Activated CD8-positive, alpha-beta memory T cell treated with anti-CD3 and anti-CD28 coated beads, Interleukin-2, amount 50 U/mL, for 48 hours (primary cell): ENCODE measurements at places on chromosomes 6 and 20.
A peak's percentile ranks its signal among the peaks of the same experiment; 100 is the strongest.

GRCh38 chr6:11366934-11367637 is 134.6 kb upstream of the NEDD9 start:
- DNase-seq = no peak

GRCh38 chr6:166087246-166087645 is 80.4 kb downstream of the TBXT start:
- DNase-seq = no peak

DNA sequence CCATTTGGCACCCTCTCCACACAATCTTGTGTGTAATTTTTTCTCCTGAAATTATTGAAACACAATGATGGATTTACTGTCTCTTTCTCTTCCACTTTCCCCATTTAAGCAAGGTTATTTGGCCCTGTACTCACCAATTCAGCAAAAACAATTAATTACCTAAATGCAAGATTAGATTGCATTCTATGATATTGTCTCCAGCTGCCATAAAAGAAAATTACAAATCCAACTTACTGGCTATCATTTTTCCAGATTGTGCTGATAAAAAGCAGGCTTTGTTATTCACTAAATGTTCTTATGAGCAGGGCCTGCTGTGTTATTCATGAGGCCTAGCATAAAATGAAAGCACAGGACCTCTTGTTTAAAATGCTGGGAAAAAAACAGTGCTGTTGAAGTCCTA is 95.8 kb upstream of the IRAK1BP1 start:
- no peak for DNase-seq

GRCh38 chr6:7106215-7106751 is 1.5 kb upstream of the RREB1 start:
- no peak for DNase-seq

- DNase-seq = no peak
Observed at GRCh38 chr20:3168079-3168828, 5.1 kb downstream of the LZTS3 start.

DNA sequence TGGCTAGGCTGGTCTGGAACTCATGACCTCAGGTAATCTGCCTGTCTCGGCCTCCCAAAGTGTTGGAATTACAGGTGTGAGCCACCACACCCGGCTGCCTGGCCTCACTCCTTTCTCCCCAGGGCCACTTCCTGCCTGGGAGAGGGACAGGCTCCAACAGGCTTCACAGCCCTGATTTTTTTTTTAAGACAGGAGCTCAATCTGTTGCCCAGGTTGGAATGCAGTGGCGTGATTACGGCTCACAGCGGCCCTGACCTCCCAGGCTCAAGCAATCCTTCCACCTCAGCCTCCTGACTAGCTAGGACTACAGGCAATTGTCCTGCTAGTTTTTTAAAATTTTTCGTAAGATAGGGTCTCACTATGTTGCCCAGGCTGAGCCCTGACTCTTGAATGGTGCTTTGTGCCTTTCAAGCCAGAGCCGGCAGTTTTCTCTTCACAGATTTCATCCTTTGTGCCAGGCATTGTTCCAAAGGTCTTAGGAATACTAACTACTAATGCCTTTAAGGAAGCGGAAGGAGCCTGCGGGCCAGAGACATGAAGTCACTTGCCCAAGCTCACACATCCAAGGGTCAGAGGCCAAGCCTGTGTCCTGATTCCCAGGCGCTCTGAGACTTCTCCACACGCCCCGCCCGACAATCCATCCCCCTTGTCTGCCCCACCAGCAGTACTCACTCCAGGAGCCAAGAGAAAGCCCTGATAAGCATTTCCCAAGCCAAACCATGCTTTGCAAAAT is 19.2 kb downstream of the CAPN11 start:
- no peak for DNase-seq

- no peak for DNase-seq
Observed at GRCh38 chr6:21984561-21984960, 312.3 kb downstream of the PRL start.

DNA sequence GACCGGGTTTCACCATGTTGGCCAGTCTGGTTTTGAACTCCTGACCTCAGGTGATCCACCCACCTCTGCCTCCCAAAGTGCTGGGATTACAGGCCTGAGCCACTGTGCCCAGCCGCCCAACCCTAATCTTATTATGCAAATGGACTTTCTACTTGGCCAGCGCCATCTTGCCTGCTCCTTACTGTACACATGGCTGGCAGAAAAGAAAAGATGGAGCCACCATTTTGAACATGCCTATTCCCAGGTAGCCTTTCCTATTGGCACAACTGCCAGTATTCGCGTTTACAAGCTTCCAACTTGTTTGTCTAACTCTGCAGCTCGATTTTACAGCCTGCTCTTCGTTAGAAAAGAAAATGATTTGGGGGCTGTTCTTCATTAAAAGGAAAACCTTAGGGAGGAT is 84.3 kb downstream of the WDR27 start:
- no peak for DNase-seq

DNA sequence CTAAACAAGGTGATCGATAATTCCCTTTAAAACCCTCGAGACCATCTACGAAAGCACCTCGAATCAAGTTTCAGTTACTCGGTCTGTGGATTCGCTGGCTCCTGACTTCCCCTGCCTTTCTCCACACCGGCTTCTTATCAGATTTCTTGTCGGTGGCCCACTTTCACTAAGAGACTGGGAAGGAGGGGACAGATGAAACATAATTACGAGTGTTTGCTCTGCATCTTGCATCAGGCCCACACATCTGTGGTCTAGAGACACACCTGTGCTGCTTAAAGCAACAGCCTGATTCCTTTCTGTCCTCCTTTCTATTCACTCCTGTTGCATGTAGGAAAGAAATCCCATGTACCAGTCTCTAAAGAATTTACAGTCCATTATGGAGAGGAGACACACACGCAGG is 37.7 kb downstream of the INSM1 start:
- DNase-seq = no peak

DNA sequence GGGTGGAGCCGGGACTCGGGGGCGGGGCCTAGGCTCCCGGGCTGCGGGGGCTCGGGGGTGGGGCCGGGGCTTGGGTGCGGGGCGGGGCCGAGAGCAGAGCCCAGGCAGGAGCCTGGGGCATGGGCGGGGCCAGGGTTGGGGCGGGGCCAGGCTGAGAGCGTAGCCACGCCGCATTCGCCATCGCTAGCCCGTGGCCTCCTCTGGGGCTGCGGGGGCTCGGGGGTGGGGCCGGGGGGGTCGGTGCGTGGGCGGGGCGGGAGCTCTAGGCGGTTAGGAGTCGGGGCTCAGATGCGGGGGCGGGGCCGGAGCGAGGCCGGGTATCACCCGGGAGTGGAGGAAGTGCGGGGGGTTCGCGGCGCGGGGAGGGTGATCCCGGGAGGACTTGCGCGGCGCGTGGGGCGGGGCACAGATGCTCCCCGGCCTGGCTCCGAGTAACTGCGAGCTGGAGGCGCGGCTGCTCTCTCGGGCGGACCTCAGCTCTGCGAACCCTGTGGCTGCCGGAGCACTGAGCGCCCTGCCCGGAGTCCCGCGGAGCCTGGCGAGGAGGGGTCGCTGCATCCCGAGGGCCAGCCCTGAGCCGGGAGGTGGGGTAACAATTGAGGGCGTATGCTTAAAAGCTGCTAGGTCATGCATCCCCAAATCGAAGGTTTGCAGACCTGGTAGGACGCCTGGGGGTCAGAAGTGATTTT is 434 bp upstream of the ECI2 start:
- peak; percentile 95 for DNase-seq

- no peak for DNase-seq
Observed at GRCh38 chr20:1430004-1430451, 36.6 kb downstream of the NSFL1C start.

- no peak for DNase-seq
Observed at GRCh38 chr6:140774080-140774505, 1358.6 kb upstream of the GJE1 start.

DNA sequence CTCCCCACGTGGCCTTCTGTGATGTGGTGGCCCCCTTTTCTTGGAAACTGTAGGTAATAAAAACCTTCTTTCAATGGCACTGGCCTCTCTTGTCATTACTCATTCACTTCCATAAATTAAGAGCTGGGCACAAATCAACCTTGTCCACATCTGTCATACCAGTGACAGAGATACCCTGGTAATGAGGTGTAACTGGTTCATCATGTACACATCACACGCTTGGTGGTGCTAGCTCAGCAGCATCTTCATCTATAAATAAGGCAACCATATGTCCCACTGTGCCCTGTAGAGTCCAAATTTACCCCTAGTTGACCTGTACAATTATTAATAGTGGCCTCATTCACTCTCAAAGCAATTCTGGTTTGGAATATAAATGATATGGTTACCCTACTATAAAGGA is 245.6 kb downstream of the HIVEP2 start:
- DNase-seq = no peak

GRCh38 chr20:6277661-6278240 is 154.9 kb upstream of the FERMT1 start:
- DNase-seq = no peak

- no peak for DNase-seq
Observed at GRCh38 chr6:8507286-8507685, 71.9 kb upstream of the SLC35B3 start.

GRCh38 chr20:51447097-51447764 is 95.3 kb downstream of the NFATC2 start:
- DNase-seq = no peak

GRCh38 chr6:157881342-157881741 is 58.3 kb downstream of the SNX9 start:
- DNase-seq = no peak

GRCh38 chr6:166852451-166852975 is 103.8 kb downstream of the RNASET2 start:
- no peak for DNase-seq

- DNase-seq = no peak
Observed at GRCh38 chr6:136371959-136372358, 82.3 kb upstream of the BCLAF1 start.

GRCh38 chr20:14406495-14406894 is 69.1 kb upstream of the FLRT3 start:
- no peak for DNase-seq

DNA sequence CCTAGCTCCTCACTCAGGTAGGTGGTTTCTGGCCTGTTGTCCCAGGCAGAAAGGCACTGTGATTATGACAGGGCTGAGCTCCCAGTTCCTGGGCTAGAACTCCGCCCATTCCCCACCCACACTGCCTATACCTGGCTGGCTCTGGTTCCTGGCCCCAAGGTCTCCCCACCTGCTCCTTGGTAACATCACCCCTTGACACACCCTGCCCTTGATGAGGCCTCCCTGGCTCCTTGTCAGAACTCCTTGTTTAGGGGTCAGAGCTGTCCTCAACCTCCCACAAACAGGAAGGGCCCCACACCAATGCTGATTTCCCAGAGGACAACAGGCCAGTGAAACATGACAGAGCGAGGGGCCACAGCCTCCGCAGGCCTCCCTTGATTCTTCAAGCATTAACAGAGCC is 15.5 kb upstream of the MYMX start:
- DNase-seq = no peak

DNA sequence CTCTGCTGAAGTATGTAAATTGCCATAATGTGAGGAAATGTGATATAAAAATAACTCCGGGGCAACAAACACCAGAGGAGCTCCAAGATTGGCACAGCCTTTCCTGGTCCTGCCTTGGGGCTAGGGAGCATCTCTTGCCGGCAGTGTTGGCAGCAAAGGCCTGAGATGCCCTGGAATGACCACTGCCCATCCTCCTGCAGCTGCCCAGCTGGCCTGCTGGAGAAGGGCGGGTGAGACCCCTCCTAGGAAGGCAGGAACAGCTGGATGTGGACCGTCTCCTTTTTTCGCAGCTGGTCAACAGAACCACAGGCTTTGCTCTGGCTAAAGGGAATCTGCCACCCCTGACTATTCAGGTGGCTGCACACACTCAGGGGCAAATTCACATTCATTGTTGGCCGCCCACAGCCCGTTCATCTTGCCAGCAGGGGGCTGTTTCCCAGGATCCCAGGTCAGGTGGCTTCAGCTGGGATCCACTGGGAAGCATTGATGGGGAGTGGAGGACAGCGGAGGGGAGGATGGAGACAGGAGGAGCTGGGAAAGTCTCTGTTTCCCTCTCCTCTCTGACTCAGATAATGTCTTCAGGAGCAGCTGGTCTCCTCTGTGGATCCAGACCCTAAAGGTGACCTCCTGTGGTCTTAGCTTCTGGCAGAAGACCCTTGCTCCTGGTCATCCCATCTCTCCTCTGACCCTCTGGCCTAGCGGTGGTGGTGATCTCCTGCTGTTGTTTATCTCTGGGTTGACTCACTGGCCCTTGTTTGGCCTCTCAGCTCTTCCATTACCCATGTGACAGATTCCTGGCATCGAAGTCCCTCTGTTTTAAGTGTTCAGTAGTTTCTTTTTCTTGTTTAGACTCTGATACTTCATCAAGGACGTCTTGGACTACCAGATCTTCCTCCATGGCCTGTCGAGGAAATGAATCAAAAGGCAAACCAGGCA is 336.7 kb downstream of the DHX35 start:
- no peak for DNase-seq

- DNase-seq = no peak
Observed at GRCh38 chr6:129597023-129597713, 112.8 kb downstream of the ARHGAP18 start.
